Left kidney (tissue), 8 donors: ENCODE measurements at places on chromosomes 3 and 15. TPM values are rescaled to one million over a fixed set of nuclear protein-coding genes. Genes with fewer than 3 reads are reported as not detected.

- DNase-seq: no peak
These were observed 12.6 kb downstream of the SCN5A start for GRCh38 chr3:38636881-38637280.

DNA sequence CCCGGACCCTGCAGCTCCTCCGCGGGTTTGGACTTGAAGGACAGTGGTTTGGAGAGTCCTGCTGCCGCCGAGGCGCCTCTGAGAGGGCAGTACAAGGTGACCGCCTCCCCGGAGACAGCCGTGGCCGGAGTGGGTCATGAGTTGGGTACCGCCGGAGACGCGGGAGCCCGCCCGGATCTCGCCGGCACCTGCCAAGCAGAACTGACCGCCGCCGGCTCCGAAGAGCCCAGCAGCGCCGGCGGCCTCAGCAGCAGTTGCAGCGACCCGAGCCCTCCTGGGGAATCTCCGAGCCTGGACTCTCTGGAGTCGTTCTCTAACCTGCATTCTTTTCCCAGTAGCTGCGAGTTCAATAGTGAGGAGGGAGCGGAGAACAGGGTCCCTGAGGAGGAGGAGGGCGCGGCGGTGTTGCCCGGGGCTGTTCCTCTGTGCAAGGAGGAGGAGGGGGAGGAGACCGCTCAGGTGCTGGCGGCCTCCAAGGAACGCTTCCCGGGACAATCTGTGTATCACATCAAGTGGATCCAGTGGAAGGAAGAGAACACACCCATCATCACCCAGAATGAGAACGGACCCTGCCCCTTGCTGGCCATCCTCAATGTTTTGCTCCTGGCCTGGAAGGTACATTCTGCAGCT, 634 bp downstream of the MINDY2 start:
- DNase-seq: peak; percentile 63

DNA sequence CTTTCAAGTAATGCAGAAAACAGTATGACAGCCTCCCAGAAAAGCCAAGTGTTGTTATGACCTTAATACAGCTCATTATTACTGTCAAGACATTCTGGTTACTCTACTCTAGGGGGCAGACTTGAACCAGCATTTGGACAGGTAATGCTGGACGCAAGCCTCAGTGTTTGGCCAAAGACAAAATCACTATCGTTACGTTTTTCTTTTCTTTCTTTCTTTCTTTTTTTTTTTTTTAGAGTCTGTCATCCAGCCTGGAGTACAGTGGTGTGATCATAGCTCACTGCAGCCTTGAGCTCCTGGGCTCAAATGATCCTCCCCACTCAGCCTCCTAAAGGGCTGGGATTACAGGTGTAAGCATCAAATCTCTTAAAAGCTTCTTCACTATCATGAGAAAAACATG, 29.4 kb upstream of the TMEM45A start:
- DNase-seq: peak; percentile 51

DNA sequence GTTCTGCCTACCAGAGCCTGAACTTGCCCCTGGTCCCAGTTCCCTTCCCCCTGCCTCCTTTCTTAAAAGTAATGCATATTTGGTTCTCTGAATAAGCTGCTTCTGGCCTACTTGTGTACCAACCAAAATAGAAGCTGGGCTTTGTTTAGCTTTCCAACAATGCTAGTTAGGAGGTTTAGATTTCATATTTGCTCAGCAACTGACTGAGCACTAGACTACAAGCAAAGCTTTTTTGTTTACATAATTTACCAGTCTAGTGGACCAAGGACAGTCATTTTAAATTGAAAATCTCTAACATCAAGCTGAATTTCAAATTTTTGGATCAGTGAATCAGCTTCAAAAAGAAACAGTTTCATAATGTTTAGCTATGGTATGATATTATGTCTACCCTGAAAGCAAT, 331.2 kb downstream of the ULK4 start:
- DNase-seq: no peak

GRCh38 chr3:190205739-190206138, 85.0 kb upstream of the P3H2 start:
- DNase-seq: no peak

DNA sequence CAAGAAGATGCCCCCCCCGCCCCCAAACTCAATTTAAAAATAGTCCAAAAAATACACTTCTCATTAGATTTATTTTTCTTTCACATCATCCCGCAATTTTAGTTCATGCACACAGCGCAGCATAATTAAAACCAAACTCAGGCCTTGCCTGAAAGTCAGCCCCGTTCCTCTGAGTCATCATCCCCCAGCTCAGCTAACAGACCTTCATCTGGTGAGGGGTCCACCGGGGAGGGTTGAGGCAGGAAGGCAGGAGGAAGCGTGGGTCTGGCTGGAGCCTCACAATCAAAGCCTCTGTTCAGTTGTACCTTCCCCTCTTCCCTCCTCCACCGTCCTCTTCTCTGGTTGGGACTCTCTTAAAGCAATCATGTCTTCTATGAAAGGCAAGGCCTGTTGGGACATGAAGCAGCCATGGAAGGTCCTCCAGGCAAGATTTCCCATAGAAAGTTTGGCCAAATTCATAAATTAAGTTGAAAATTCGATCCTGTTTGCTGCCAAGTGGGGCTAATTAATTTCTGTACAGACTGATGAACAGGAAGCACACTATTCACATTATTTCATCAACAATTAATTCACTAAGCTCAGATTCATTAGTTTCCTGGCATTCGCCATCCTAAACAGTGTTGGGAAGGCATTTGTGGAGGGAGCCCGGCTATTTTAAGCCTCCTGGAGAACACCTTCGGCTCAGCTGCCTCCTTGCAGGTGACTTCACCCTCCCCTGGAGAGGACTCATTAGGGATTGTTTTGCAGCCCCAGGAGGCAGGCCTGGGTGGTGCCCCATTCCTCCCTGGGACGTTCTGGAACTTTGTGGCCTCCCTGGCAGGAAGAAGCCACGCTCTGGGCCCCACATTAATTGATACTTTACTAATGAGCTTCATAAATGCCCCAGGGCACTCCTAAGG, 72.3 kb upstream of the BNC1 start:
- no peak for DNase-seq

- DNase-seq: no peak
These were observed 318.4 kb upstream of the COL8A1 start for GRCh38 chr3:99319961-99320360.

LMLN gene
- polyA plus RNA-seq: 13.8 TPM

LCTL gene
- polyA plus RNA-seq: 0.42 TPM

USP3 gene
- polyA plus RNA-seq: 52.0 TPM

TGM5 gene
- polyA plus RNA-seq: not detected

IL17RC gene
- polyA plus RNA-seq: 38.3 TPM
